ENCODE measurements at places on chromosomes 16 and 17. TPM values are rescaled to one million over a fixed set of nuclear protein-coding genes. Genes with fewer than 3 reads are reported as not detected.

The TMEM132E gene
- not detected for total RNA-seq

The LLGL2 gene
- total RNA-seq: 5.8 TPM

The AXIN2 gene
- 20.2 TPM for total RNA-seq

The PDILT gene
- not detected for total RNA-seq

The CDRT4 gene
- total RNA-seq: 2.4 TPM

The KRT39 gene
- not detected for total RNA-seq

The TNFRSF12A gene
- 56.8 TPM for total RNA-seq

The NACA2 gene
- total RNA-seq: not detected

The LIMD2 gene
- 27.0 TPM for total RNA-seq

The UBFD1 gene
- 55.8 TPM for total RNA-seq

The WFDC1 gene
- 4.7 TPM for total RNA-seq

The KRTAP16-1 gene
- not detected for total RNA-seq

The CDRT15L2 gene
- not detected for total RNA-seq

The KRT40 gene
- not detected for total RNA-seq

The ARL5C gene
- total RNA-seq: not detected

All from omental fat pad (tissue), 4 donors.